Left forelimb (tissue), 1 donor: ENCODE measurements at places on chromosomes 7 and 10.

GRCh38 chr7:69843653-69844052 is 245.4 kb downstream of the AUTS2 start:
- no peak for DNase-seq

DNA sequence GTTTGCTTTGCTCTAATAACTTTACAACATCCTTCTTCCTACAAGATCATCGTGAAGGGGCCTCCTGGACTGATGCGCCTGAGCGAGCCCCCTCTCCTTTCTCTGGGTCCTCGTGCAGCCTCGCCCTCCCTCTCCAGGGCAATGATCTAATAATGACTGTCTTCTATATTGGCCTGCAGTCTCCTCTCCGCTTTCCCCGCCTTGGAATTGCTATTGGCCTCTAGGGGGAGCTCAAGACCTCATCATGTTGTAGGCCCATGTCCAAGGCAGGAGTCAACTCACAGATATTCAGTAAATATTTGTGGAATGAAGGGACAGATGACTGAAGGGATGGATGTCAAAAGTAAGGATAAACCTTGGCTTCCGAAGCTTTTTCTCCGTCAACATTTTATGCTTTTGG is 1180.3 kb downstream of the TYW1 start:
- no peak for DNase-seq

DNA sequence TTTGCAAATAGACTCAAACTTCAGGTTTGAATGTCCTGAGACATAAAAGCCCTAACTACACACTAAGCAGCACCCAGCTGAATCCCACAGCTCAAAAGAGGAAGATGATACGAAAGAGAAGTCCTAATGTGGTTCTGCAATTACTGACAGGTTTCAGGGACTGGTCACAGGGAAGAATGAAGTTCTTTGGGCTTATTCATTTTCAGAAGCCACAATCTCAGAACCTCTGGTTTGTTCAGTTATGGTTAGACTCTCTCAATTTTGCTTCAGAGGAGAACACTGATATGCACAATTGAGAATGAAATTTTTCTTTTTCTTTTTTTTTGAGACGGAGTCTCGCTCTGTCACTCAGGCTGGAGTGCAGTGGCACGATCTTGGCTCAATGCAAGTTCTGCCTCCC is 94.6 kb upstream of the FAM180A start:
- no peak for DNase-seq

DNA sequence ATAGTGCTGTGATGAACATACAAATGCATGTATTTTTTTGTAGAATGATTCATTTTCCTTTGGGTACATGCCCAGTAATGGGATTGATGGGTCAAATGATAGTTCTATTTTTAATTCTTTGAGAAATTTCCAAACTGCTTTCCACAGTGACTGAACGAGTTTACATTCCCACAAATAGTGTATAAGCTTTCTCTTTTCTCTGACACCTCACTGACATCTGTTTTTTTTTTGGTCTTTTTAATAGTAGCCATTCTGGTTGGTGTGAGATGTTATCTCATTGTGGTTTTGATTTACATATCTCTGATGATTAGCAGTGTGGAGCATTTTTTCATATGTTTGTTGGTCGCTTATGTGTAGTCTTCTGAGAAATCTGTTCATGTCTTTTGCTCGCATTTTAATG is 195.0 kb upstream of the AGK start:
- no peak for DNase-seq

GRCh38 chr7:158411232-158411950 is 176.2 kb downstream of the PTPRN2 start:
- no peak for DNase-seq

- DNase-seq = no peak
Observed at GRCh38 chr10:70575486-70575873, 27.1 kb downstream of the PRF1 start.
